ENCODE measurements at places on chromosomes 1 and 21.

DNA sequence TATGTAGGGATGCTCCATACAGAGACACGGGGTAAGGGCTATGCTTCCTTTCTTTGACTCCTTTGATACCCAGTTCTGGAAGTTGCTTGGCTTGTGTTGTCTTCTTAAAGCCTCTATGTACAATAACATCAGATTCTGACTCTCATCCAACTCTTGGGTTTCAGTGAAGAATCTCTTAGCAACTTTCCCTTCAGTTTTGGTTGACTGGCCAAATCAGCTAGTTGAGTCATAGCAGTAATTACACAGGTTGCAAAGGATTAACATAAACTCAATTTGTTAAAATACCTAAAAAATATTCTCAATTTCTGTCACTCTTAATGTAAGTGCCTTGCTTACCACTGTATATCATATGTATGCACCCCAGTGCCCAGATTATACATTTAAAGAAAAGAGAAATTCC lies 9.2 kb downstream of the CD1E start:
- no peak for DNase-seq

- no peak for DNase-seq
Measured at GRCh38 chr1:151372058-151372934, at the start of gene SELENBP1. Gene SELENBP1, minus strand, starts transcription at chr1:151372705. Its CDS starts 64 bp downstream, at chr1:151372641.

DNA sequence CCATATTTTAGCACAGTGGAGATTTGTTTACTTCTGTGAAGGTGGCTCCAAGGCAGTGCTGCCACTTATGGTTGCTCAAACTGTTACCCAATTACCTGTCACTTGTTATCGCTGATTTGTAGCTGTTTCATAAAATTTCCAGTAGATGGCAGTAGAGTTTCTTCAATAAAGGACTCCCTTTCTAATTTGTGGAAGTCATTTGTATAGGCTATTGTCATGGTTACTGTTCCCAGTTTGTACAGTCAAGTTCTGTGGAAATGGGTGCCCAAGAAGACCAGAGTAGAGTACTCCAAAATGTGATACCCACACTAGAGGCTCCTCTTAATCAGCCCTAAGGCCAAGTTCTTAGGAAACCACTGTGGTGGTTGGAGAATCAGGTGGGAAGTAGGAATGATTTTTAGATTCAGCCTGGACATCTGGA lies 186.1 kb downstream of the CLEC20A start:
- peak; percentile 42 for DNase-seq

- no peak for DNase-seq
Measured at GRCh38 chr1:21938732-21939538, 1.8 kb upstream of the HSPG2 start.
